ENCODE measurements at places on chromosomes 3 and 15.

GRCh38 chr3:138898301-138898700 is 48.6 kb downstream of the FOXL2 start:
- DNase-seq: no peak

- no peak for DNase-seq
These were observed 38.2 kb upstream of the PLCL2 start for GRCh38 chr3:16846373-16847080.

- no peak for DNase-seq
These were observed 23.7 kb downstream of the PHLDB2 start for GRCh38 chr3:111882799-111883198.

GRCh38 chr15:42089942-42090341 is 4.4 kb downstream of the PLA2G4D start:
- no peak for DNase-seq

DNA sequence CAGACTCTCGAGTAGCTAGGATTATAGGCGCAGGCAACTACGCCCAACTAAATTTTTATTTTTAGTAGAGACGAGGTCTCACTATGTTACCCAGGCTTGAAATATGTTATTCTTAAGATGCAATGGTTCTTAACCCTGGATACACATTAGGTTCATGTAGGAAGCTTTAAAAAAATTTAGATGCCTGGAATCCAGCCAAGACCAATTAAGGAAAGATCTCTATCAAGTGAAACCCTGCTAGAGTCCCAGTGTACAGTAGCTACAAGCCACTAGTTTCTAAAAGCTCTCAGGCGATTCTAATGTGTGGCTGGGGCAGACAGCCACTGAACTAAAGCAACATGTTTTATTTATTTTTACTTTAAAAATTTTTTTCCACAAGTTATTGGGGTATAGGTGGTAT is 33.2 kb downstream of the TRIM69 start:
- no peak for DNase-seq

- DNase-seq: peak; percentile 75
These were observed 284 bp upstream of the TSC22D2 start for GRCh38 chr3:150407808-150408220.

DNA sequence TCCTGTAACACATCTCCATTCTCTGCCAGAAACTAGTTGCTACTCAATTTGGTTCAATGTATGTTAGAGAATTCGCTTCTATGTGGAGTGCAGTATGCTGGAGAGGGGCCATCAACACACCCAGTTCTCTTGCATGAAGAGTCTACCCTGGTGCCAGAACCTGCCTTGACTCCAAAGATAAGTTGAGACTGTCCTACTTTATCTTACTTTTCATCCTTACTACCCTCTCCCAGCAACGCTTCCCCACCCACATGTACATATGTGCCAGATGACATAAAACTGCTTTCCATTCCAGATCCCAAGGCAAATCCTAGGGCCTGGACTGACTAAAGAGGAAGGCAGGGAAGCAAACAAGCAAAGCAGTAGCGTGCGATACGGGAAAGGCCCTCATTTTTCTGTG is 442.6 kb upstream of the THRB start:
- no peak for DNase-seq

GRCh38 chr3:174355505-174355904 is 503.6 kb upstream of the NAALADL2 start:
- DNase-seq: peak; percentile 61

- DNase-seq: no peak
These were observed 59.4 kb downstream of the CALML4 start for GRCh38 chr15:68145706-68146105.

- DNase-seq: no peak
These were observed 35.8 kb downstream of the FAM240A start for GRCh38 chr3:46648096-46648495.

GRCh38 chr15:62867844-62868243 is 174.7 kb upstream of the TPM1 start:
- DNase-seq: no peak

- DNase-seq: no peak
These were observed 327.9 kb upstream of the CTNNB1 start for GRCh38 chr3:40871394-40871793.

- no peak for DNase-seq
These were observed 123.0 kb downstream of the TCF12 start for GRCh38 chr15:57041416-57041815.

DNA sequence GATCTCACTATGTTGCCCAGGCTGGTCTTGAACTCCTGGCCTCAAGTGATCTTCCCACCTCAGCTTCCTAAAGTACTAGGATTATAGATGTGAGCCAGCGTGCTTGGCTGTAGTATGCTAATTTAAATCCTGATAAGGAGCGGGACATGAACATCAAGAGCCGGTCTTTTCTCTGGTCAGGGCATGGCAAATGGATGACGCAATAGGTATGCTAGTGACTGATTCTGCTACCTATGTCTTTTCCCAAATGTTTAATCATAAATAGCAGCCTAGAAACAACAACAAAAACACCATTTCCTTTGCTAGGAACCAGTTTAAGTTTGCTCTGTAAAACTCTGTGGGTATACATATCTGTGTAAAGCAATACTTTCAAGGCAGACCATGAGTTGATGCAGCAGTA is 64.7 kb downstream of the STARD9 start:
- no peak for DNase-seq

DNA sequence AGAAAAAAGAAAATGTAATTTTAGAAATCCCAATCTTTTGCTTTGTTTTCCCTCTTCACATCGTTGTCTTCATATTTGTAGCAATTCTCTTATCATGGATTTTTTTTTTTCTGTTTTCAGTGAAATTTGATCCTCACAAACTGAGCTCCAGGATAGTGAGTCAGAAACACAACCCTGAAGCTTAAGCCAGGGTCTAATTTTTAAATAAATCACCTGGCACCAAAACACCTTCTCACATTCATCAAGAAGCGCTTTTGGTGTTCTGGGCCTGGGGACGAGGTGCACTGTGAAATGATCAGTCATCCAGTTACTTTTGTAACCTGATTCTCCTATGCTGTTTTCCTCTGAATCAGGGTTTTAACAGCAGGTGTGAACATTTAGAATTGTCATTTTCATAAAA is 87.7 kb downstream of the REC114 start:
- no peak for DNase-seq

DNA sequence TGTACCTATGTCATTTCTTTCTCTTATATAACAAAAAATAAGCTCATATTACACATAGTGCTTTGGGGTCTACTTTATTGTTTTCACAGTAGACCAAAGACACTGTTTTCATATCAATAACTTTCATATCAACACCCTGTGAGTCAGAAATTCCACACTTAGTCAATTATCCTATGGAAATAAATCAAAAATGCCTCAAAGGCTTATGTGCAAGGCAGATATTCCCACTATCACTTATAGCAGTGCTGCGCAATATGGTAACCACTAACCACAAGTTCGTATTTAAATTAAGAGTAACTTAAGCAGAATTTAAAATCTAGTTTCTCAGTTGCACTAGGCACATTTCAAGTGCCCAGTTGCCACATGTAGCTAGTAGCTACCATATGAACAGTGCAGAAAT is 15.9 kb downstream of the SCG3 start:
- DNase-seq: no peak

- DNase-seq: peak; percentile 67
These were observed 28.5 kb upstream of the CMSS1 start for GRCh38 chr3:99789011-99789721.

GRCh38 chr15:82803793-82804574 is 1.9 kb downstream of the FSD2 start:
- no peak for DNase-seq

DNA sequence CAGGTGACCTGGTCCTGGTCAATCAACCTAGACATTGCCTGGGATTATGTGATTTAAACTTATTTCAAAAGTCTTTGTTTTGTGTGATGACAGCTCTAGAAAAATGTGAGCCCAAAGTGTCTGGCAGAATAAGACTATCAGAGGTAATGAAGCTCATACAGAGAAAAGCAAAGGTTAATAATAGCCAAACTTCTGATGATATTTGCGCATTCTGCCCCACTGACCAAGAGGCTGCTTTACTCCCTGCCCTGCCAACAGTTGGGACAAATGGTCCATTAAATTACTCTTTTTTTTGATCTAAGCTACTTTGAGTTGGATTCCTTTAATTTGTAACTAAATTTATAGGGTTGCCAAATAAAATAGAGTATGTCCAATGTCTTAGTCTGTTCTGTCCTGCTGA is 911.2 kb downstream of the MCTP2 start:
- no peak for DNase-seq

DNA sequence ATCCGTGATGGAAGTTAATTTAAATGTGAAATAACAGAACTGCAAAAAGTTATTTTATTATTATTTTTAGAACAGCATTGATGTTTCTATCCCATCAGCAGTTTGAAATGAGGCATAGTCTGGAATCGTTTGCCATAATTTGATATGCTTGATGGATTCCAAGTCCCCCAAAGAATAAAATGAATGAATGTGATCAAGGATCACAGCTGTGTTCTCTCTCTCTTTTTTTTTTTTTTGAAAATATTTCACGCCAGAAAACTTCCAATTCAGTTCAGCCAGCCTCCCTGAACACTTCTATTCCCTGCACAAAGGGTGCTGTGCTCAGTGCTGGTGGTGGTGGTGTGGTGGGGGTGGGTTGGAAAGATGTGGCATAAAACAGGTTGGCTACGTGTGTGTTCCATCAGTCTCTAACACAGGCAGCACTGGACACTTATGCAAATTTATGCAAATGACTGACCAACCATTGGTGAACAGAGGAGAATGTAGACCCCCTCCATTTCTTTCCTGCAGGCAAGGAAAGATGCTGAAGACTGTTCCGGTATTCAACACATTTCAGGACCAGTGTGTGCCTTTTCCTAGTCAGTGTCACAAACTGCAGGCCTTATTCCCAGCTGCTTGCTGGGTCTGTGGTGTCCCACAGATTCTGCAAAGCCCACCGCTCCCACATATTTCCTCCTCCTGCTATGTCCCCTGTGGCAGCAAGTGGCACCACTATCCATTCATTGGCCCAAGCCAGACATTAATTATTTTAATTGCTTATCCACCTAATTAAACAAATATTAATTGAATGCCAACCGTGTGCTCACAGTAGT is 10.6 kb downstream of the ARNT2 start:
- no peak for DNase-seq

- DNase-seq: no peak
These were observed 190.9 kb downstream of the ADAMTS17 start for GRCh38 chr15:100150906-100151305.

DNA sequence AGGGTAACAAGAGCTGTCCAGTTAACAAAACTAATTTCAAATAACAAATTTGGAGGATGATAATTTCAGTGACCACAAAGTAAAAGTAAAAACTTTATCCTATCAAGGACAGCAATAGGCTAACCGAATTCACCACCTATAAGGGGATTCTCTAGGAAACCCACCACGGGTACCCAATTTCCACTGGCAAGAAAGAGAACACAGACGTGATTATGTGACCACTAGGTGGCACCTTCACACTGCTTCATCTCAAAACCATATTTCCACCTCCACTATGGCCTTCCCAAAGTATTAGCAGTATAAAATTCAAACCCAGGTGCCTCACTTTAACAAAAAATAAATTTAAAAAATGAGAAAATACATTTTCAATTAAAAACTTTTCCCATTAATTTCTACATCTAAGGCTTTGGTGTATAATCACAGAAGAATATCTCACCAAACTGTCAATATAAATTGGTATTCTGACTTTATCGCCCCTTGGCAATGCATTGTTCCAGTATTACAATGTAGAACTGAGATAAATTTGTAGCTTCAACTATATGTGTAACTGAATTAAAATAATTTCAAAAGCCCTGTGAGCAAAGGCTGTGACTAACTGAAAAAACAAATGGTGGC is 96.5 kb downstream of the FSIP1 start:
- peak; percentile 63 for DNase-seq

DNA sequence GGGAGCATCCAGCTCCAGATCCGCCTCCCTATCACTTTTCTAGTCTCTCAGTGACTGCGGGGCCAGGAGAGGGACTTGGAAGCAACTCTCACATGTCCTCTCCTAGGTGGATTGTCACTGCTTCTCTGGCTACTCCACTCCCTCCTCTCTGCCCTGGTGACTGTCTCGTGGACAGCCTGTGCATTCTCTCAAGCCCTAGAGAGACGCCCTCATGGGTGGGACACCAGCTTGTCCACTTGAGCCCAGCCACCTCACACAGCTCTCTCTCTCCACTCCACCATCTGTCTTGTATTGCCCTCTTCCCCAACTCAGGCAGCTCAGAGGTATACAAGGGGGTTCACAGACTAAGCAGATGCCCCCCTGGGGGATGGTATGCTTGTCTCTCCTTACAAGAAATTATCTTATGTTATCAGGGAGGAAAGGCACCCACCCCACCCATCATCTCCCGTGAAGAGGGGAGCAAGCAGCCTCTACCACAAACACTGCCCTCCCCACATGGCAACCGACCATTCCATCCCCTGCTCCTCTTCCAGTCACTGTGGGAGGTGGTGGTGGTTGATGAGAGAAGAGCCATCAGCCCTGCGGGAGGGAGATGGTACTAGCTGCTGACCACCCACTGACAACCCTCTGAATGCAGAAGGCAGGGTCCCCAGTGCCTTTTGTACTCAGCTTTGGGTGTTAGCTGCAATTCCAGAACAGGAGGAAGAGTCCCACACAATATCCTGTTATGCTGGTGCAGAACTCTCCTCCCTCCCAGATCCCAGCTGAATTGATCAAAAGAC is 15.5 kb upstream of the LOXL1 start:
- DNase-seq: no peak

- peak; percentile 30 for DNase-seq
These were observed 246.6 kb upstream of the PROK2 start for GRCh38 chr3:72031581-72031980.

Measured in RKO (cell line).